NCI-H2029 (cell line): ENCODE measurements at places on chromosomes 1 and 21.

- DNase-seq, result no peak
Observed at GRCh38 chr1:221759436-221759835, 17.5 kb upstream of the DUSP10 start.

- DNase-seq, result no peak
Observed at GRCh38 chr1:162882248-162882674, 21.3 kb upstream of the CCDC190 start.

GRCh38 chr1:192530254-192530653, 45.3 kb upstream of the RGS1 start:
- DNase-seq, result no peak

DNA sequence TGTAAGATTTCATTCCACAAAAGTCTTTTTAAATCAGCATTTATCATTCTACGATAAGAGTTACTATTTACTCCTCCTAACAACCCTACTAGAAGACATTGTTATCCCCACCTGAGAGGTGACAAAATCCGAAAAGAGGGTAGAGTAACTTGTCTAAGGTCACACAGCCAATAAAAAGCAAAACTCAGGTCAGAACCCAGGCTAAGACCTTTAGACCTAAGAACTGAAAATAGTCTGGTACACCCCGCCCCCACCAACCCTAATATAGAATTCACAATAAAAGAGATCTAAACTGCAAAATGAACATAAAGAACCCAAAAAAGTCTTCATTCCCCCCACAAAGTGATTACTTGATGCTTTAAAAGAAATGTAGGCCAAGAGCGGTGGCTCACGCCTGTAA, 18.6 kb downstream of the COA7 start:
- no peak for DNase-seq

DNA sequence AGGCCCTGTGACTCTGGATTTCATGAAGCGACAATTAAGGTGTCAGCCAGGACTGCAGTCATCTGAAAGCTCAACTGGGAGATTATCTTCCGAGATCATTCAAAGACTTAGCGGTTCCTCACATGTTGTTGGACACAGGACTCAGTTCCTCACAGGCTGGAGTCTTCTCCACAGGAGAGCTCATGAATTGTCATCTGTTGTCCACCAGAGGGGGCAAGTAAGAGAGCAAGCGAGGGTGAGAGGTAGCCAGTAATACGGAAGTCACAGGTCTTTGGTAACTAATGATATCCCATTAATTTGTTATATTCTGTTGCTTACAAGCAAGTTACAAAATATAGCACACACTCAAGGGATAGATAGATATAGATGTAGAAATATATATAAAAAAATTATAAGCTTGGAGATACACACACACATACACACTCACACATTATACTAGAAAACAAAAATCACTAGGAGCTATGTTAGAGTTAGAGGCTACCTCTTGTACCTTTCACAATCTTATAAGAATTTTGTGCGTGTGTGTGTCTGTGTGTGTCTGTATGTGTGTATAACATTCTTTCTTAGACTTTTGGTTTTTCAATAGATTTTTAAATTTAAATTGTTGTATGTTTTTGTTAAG, 1695.3 kb downstream of the BRINP3 start:
- peak; percentile 35 for DNase-seq

- peak; percentile 16 for DNase-seq
Observed at GRCh38 chr1:228938537-228938901, 203.2 kb downstream of the RHOU start.

DNA sequence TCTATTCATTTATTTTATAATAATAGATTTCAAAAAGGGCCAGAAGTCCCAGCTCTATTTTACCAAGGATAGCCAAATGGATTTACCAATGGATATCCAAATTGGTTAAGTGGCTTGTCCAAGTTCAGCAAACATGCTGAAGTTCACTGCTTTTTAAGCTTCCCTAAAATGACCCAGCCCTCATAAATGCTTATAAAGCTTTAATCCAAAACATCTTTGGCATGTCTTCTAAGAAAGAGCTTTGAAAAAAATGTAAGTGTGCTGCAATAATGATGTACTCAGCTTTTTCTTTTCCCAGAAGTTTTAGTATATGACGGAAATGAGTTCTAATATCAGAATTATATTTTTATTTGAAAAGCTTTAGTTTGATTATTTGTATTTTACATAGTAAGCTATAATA, 451.5 kb upstream of the ADAMTS5 start:
- no peak for DNase-seq

DNA sequence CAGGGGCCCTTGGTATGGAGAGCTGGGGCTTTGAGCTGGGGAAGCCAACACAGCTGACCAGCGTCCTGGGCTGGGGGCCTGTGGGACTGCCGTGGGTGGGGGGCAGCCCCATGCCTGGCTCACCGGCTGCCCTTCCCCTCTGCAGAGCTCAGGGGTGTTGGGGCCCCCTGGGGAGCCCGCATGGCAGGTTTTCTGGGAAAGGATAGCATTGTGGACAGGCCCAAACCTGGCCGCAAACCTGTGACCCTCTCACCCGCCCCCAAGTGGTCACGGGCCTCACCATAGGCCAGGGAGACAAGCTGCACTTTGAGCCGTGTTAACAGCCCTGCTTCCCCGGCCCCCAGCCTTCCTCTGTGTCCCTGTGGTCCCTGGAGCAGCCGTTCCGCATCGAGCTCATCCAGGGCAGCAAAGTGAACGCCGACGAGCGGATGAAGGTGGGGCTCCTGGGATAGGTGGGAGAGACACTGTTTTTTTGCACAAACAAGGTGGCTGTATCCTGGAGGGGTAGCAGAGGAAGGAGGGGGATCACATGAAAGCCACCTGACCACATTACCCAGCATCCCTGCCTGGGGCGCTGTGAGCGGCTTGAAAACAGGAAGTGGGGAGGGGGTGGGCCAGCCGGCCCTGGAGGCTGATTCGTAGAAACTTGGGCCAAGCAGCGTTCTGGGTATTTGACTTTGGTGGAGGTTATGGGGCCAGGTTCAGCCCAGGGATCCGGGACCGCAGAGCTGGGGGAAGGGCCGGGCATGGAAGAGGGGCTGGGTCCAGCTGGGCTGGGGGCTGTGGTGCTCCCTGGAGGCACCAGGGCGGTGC, 65.9 kb downstream of the PIK3CD start:
- no peak for DNase-seq

DNA sequence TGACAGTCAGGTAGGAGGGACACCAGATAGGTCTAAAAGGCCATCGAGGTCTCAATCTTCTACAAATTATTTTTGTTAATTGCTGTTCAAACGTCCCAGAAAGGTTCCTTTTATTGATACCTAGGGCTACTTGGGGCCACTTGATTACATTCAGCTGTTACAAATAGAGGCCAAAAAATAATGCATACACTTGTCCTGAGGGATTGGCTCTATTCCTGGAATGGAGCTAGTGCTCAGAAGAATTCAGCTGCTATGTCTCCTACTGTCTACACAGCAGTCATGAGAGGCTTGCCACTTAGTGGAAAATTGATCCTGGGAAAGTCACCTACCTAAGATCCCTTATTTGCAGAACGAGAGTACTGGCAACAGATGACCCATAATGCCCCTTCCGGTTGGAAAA, 498.3 kb downstream of the ADGRL2 start:
- no peak for DNase-seq

GRCh38 chr1:109502364-109502851, 7.1 kb downstream of the AMIGO1 start:
- no peak for DNase-seq

- DNase-seq, result peak; percentile 31
Observed at GRCh38 chr1:15153842-15154479, 414 bp downstream of the TMEM51 start.

DNA sequence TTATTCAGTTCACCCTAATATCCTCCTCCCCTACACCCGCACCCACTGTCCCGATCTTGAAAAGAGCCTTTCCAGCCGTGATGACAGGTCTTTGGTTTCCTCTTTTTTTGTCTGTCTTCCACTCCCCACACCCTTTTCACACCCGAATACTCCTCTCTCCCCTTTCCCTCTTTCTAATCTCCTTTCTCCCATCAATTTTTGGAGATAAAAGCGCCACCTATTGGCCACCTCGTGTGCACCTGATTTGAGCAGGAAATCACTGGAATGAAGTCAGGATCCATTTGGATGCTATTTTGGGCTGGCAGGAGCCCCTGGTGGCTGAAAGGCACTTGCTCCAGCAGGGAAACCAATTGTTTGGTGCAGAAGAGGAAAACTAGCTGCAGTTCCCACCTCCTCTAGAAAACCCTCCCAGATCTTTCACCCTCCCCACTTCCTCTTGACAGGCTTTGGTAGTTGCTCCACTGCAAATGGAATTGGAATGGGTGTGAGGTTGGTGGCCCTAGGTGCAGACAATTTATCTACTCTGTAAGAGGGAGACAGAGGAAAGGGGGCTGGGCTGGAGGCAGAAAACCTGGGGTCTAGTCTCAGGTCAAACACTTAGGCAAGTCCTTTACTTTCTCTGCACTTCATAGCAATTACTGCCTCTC, 8.4 kb downstream of the FOXE3 start:
- DNase-seq, result peak; percentile 64

- no peak for DNase-seq
Observed at GRCh38 chr1:85756864-85757263, 48.6 kb upstream of the ZNHIT6 start.

DNA sequence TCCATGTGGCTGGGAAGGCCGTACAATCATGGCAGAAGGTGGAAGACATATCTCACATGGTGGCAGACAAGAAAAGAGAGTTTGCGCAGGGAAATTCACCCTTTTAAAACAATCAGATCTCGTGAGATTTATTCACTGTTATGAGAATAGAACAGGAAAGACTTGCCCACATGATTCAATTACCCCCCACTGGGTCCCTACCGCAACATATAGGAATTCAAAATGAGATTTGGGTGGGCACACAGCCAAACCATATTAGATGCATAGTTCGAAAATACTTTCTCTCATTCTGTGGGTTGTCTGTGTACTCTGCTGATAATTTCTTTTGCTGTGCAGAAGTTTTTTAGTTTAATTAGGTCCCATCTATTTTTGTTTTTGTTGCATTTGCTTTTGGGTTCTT, 990.3 kb downstream of the PLA2G4A start:
- no peak for DNase-seq

DNA sequence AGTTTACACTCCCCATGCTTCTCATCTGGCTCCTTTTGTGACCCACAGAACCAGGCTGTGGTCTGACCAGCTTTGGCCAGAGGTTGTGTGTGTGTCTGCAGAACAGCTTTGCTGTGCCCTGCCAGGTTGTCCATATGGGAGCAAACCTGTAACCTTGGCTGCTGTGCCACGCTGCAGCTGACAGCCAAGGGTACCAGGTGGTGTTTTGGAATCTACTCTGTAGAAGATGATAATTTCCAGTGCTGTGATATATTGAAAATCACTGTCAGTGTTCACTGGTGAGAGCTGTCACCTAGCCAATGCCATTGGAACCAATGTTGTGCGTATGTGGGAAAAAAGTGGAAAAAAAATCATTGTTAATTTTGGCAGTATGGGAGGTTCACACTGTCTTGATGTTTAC, 18.2 kb downstream of the CENPF start:
- DNase-seq, result no peak

DNA sequence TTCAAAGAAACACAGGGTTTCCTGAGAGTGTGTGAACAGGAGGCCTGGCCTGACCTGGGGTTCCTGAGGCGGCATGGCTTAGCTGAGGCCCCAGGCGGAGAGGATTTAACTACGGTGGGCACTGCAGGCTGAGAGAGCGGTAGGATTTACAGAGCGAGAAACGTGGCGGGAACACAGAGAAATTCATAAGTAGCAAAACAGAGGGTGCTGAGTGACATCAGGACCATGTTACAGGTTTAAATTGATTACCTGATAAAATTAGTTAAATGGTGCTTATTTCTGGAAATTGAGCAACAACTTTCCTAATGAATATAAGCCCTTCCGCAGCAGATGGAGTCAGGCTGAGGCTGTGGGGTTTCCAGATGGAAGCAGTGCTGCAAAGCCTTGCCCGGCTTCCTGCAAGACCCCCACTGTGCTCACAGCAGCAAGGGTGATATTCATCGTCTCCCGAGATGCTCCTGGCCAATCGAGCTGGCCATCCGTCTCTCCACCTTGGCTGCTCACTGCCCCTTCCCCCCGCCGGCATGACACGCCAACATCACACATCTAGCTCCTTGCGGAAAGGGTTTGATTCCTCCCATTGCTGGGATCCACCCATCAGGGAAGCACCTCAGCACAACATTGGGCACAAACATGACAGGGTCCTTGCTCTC, 69.4 kb upstream of the MORC3 start:
- DNase-seq, result no peak

- DNase-seq, result no peak
Observed at GRCh38 chr1:192080684-192081083, 77.6 kb upstream of the RGS18 start.

DNA sequence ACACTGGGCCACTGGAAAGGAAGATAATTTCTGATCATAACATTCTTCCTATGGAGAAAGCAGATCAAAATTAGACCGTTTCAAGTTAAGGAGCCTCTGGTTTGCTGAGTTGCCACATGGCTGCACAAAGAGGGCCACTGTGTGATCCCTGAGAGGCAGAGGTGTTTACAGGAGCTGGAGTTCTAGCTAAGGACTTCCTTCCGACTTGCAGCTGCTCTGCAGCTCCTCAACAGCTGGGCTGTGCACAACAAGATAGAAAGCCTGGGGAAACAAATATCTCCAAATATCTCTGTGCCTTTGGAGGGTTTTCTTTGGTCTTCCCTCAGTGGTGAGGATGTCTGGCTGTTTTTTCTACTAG, 26.8 kb downstream of the GADD45A start:
- peak; percentile 39 for DNase-seq

DNA sequence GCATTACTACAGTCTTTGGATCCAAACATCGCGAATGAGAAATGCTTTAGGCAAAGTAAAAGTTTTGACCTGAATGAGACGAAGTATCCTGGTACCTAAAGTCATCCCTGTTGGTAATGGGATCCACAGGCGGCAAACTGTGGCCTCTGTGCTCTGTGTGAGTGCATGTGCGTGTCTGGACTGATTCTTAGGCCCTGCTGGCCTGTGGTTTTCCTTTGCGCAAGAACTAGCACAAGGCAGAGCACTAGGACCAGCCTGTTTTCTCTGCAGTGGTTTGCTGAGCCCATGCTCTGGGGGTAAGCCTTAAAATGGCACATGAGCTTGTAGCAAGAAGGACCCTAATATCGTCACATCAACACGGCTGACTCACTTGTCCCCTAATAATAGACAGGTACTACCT, 251.2 kb downstream of the DSCAM start:
- no peak for DNase-seq

DNA sequence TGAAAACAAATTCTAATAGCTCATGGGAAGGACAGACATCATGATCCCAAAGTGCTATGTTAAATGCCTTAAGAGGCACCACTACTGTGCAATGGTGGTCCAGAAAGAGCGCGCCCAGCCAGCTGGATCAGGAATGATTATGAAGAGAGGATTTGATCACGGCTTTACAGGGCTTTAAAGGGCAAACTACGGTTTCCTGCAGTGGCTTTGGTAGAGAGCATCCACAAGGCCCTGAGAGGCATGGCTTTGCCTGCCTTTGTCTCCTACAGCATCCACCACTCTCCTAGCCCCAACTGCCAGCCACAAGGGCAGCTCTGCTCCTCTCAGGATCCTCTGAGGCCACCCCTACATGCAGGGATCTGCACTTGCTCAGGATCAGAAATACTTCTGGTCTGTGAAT, 40.7 kb downstream of the ZNF281 start:
- DNase-seq, result no peak

DNA sequence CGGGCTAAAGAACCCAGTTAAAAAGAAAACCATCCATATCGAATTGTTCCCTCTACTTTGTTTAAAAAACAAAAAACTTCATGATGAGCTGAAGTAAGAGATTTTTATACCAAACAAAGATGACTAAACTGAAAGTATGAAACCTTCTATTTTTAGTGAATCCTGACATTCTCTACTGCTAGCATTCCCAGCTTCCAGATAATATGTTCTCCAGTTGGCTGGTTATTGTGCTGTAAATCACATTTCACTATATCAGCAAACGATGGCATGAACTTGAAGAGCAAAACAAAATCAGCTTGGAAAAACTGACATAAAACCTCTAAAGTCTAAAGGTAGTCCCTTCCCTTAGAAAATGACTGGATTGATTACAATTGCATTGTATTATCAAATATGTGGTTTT, 68.1 kb upstream of the APP start:
- DNase-seq, result no peak
